Ovary (tissue), 10 donors: ENCODE measurements at places on chromosomes 12 and 14. TPM values are rescaled to one million over a fixed set of nuclear protein-coding genes. Genes with fewer than 3 reads are reported as not detected.

Gene PELI2
- 15.4 TPM for polyA plus RNA-seq

Gene TAS2R19
- polyA plus RNA-seq, result 0.45 TPM

Gene MYH6
- polyA plus RNA-seq, result not detected

Gene RERGL
- 57.5 TPM for polyA plus RNA-seq

Gene RPL10L
- not detected for polyA plus RNA-seq

Gene SLC38A2
- 136 TPM for polyA plus RNA-seq

Gene HOXC12
- not detected for polyA plus RNA-seq

Gene OTX2
- not detected for polyA plus RNA-seq

Gene HOXC5
- 2.1 TPM for polyA plus RNA-seq

Gene MANSC4
- 0.25 TPM for polyA plus RNA-seq

Gene SRRM4
- polyA plus RNA-seq, result 0.02 TPM

Gene FRS2
- polyA plus RNA-seq, result 22.8 TPM

Gene FGF23
- not detected for polyA plus RNA-seq

Gene RILPL1
- polyA plus RNA-seq, result 11.1 TPM

Gene KRT2
- not detected for polyA plus RNA-seq

Gene ARHGEF25
- polyA plus RNA-seq, result 47.4 TPM

Gene CLBA1
- polyA plus RNA-seq, result 6.7 TPM

Gene RTN1
- 0.93 TPM for polyA plus RNA-seq

Gene STAB2
- polyA plus RNA-seq, result 0.36 TPM

Gene RNASE4
- polyA plus RNA-seq, result 183 TPM

Gene P2RX2
- polyA plus RNA-seq, result 0.11 TPM

Gene EIF2S3B
- polyA plus RNA-seq, result 1.5 TPM

Gene SPRYD3
- 39.9 TPM for polyA plus RNA-seq

Gene TOMM20L
- polyA plus RNA-seq, result not detected

Gene FITM1
- polyA plus RNA-seq, result 0.80 TPM

Gene IRAK3
- polyA plus RNA-seq, result 7.3 TPM

Gene KCNMB4
- 4.0 TPM for polyA plus RNA-seq

Gene NRL
- 2.8 TPM for polyA plus RNA-seq

Gene SARNP
- 89.3 TPM for polyA plus RNA-seq

Gene DHRS2
- 12.5 TPM for polyA plus RNA-seq

Gene MDP1
- 32.6 TPM for polyA plus RNA-seq

Gene PCED1B
- 19.6 TPM for polyA plus RNA-seq

Gene IL26
- polyA plus RNA-seq, result not detected

Gene SLC2A13
- polyA plus RNA-seq, result 3.1 TPM

Gene IKBIP
- polyA plus RNA-seq, result 10.0 TPM

Gene SERPINA6
- 0.18 TPM for polyA plus RNA-seq
